ENCODE measurements at places on chromosomes 6 and 20.

GRCh38 chr6:2596222-2596621 lies 154.5 kb downstream of the MYLK4 start:
- DNase-seq = no peak

DNA sequence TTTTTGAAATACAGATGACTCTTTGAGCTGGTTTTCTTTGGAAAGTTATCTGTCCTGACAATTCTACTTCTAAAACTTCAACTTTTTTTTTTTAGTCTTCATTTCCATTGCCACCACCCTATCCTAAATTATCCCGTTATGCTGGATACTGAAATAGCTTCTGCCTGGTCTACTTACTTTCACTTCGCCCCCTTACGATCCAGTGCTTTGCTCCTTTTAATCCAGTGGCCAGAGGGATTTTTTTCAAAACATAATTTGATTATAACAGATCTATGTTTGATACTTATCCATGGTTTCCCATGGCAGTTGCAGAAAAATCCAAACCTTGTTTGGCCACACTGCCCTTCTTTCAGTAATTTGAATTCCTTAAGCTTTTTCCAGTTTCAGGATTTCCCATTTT lies 27.4 kb downstream of the ASXL1 start:
- no peak for DNase-seq

DNA sequence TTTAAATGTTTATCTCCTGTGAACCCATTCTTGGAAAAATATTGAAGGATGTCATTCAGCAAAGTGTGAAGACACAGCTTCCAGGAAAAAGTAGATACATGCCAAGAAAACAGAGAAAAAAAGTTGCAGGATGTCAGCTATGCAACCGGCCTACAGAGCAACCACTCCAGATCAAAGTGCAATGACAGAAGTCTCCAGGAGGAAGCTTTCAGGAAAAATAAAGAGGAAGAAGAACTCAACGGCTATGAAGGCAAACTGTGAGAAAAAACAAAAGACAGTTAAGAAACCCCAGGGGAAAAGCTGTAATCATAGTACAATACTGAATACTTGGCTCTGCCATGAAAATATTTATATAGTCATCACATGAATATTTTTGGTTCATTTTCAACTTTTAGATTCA lies 30.6 kb downstream of the REPS1 start:
- no peak for DNase-seq

DNA sequence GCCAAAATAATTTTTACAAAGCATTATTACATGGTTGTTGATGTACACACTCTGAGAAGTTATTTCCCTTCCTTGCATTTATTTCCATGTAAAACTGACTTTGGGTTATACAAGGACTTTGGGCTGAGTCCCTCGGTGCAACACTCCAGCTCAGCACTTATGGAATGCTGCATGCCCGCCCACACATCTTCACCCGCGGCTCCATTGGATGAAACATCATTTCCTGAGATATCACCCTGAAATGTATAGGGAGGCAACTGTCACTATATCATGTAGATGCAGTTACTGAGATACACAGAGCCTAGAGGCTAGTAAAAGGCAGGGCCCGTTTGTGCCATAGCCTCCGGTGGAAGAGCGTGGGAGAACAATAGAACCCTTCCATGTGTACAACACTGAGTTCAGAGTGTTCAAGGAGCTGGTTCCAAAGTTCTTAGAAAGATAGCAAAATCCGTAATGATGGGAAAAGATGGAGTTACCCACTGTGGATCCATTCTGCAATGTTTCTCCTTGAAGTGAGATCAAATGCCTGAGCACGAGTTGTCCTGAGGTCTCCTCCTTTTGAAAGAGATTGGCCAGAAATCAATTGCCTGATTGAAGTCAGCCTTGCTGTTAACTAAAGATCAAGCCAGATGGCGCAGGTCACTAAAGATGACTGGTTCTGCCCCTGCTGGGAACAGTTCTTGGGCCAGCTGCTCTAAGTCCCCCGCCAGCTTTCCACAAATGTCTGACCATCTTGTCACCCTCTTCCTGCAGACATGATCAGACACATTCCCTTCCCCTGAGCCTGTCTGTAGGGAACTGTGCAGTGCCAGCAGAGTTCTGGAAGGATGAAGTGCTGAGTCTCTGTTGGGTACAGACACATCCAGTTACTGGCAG lies 100.9 kb upstream of the IYD start:
- DNase-seq = no peak

Data from tibial nerve (tissue), 4 donors.